ENCODE measurements at places on chromosomes 4 and X.

DNA sequence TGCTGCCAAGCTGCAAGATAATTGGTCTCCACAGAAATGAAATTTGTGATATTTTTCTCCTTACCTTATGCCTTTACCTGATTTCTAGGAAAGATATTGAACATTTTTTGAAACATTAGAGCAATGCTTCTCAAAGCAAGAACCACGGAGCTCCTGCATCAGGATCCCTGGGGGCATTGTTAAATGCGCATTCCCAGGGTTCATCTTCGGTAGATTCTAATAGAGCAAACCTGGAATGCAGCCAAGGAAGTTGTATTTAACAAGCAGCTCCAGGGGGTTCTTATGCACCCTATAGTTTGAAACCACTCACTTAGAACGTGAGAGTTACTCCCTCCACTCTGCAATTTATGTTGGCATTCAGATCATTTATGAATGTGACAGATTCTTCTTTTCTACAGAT, 126.2 kb downstream of the SLC39A8 start:
- no peak for DNase-seq

GRCh38 chr4:19038231-19038630, 1016.7 kb upstream of the LCORL start:
- no peak for DNase-seq

GRCh38 chr4:42268824-42269223, 116.4 kb upstream of the BEND4 start:
- no peak for DNase-seq

DNA sequence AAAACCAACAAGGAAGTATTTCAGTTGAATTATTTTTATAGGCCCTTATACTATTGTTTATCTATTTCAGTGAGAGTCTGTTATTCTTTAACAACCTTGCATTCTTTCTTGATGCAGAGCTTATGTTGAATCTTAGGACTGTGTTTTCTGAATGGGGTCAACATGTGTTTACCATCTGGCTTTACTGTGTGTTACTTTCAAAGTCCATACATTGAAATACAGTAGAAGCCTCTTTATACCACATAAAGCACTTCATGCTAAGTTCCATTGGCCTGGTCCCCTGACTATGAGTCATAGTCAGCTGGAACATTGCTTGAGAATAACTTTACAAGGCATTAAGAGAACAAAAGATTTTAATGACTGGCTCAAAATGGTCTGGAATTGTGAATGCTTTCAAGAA, 152.6 kb downstream of the GASK1B start:
- no peak for DNase-seq

DNA sequence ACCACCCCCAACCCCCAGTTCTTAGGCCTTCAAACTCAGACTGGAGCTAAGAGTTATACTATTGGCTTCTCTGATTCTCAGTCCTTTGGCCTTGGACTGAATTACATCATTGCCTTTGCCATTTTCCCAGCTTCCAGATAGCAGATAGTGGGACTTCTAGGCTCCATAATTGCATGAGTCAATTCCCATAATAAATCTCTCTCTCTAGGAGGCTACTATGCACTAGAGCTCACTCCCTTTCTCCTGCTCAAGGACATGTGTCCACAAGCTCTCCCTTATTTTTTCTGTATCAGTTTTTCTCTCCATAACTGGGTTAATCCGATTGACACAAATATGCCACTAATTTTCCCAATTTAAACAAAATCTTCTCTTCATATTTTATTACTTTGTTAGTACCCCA, 103.4 kb downstream of the REELD1 start:
- DNase-seq: no peak

DNA sequence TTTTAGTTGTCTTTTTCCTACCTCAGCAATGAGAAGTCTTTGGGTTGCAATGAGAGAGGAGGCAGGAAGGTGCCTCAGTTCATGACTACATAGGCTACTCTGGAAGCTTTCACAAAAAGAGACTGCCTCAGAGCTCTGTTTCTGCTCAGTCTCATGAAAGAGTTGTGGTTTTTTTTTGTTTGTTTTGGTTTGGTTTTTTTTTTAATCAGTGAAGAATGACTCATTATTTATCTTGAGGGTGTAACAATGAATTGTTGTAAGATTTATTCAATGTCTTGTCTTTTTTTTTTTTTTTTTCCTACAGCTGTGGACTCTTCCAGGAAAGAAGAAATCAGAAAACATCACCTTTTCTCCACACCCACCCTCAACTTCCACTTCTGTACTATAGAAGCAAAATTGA, 67.5 kb upstream of the CXCL13 start:
- no peak for DNase-seq

Measured in T follicular helper cell (primary cell).